HT-29 (cell line): ENCODE measurements at places on chromosomes 5 and 9.
A peak's percentile ranks its signal among the peaks of the same experiment; 100 is the strongest.

GRCh38 chr5:5266297-5266696 is 126.2 kb downstream of the ADAMTS16 start:
- no peak for DNase-seq

- DNase-seq = peak; percentile 92
These were observed 64.0 kb downstream of the OTULIN start for GRCh38 chr5:14728459-14728938.

GRCh38 chr5:137260820-137261695 is 238.1 kb downstream of the SPOCK1 start:
- no peak for DNase-seq

- DNase-seq = no peak
These were observed 456.4 kb downstream of the PDE4D start for GRCh38 chr5:59437176-59437575.

GRCh38 chr5:139523635-139524445 is 37.3 kb upstream of the UBE2D2 start:
- no peak for DNase-seq

DNA sequence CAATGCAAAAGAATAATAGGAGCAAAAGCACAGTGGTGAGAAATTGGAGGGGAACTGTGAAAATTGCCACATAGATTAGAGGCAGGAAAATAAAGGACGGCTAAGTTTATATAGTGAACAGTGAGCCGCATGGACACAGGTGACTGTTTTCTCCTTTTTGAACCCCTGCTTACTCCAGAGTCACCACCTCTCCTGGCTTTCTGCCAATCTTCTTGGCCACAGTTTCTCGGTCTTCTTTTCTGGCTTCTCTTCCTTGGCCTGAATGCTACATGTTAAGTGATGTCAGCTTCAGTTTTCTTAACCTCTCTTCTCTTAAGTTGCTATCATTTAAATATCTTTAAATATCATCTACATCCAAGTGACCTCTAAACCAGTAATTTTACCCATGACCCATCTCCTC is 47.3 kb upstream of the CDKN2B start:
- no peak for DNase-seq

GRCh38 chr5:95620870-95621838 is 1.3 kb downstream of the GPR150 start:
- DNase-seq = no peak

GRCh38 chr9:136114610-136115009 is 4.1 kb downstream of the TMEM250 start:
- DNase-seq = no peak

DNA sequence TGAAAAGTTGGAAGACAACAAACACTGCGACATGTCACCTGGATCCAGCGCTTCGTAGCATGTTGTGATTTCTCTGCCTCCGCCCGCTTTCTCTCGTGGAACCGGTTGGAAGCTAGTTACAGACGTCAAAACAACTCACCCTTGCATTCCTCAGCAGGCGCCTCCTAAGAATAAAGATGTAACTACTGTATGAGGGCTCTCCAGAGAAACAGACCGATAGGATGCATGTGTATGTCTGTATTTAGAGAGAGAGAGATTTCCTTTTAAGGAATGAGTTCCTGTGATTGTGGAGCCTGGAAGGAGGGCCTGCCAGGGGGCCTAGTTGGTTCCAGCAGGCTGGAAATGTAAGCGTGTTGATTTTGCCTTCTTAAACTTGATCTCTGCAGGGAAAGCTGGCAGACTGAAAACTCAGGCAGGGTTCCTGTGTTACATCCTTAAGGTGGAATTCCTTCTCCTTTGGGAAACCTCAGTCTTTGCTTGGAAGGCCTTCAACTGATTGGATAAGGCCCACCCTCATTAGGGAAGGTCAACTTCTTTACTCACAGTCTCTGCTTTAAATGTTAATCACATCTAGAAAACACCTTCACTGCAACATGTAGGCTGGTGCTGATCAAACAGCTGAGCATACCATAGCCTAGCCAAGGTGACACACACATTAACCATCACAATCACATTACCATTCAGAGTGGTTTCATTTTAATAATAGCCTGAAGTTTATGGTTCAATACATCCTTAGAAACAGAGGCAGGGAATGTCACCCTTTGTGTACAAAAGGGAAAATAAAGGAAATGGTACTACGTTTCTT is 163.8 kb downstream of the SYK start:
- DNase-seq = no peak

- no peak for DNase-seq
These were observed 40.8 kb upstream of the CLK4 start for GRCh38 chr5:178667688-178668087.

- no peak for DNase-seq
These were observed 131.1 kb downstream of the OR2K2 start for GRCh38 chr9:111198936-111199335.

DNA sequence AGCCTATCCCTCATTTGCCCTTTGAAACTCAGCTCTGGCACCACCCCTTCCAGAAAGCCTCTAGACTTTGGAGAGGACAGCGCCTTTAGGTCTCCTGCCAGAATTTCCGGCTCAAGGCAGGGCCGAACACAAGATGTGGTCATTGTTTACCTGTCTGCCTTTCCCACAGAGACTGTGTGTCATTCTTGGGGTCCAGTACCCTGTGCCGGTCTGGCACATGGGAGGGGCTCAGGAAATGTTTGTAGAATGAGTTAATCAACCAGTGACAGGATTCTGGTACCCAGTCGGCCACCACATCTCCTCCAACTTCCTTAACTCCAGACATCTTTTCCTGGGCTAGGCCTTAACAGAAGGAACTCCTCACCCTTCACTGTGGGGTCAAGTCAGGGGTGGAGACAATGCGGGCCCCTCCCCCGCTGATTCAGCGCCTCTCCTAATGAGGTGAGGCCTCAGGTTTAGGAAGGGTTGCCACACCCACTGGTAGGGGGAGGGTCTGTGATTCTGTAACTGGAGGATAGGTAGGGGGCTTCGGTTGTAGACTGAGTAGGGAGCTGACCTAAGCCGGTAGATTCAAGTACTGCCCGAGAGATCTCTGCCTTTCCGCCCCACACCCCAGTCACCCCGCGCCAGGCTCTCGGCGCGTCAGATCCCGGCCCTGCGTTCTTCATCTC is 29.3 kb downstream of the PCDH1 start:
- DNase-seq = peak; percentile 88

- DNase-seq = no peak
These were observed 3.2 kb downstream of the CDKN2B start for GRCh38 chr9:22005702-22006606.

GRCh38 chr9:113886026-113886369 is 9.9 kb downstream of the ZNF618 start:
- DNase-seq = no peak

DNA sequence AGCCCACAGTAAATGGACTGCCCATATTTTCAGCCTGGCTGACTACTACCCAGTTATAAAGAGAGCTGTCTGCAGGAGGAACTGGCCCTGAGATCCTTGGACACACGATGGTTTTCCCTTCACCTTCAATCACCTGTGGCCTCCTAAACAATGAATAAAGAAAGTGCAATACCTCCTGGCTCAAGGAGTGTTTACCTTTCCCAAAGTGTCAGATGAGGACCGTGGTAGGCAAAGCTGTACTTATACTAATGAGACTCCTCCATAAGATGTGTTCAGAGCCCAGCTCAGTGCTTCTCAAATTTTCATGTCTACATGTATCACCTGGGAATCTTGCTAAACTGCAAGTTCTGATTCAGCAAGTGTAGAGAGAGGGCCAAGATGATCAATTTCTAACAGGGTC is 284.5 kb upstream of the VLDLR start:
- no peak for DNase-seq

DNA sequence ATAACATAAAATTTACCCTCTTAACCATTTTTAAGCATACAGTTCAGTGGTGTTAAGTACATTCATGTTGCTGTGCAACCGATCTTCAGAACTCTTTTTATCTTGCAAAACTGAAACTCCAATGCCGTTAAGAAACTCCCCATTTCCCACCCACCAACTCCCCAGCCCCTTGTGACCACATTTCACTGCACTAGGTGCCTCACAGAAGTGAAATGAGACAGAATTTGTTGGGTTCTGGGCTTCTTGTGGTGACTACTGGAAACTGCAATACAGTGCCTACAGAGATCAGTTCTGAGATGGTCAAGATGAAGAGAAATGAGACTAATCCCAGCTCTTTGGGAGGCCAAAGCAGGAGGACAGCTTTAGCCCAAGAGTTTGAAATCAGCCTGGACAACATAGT is 202.1 kb upstream of the SLC30A5 start:
- DNase-seq = no peak

DNA sequence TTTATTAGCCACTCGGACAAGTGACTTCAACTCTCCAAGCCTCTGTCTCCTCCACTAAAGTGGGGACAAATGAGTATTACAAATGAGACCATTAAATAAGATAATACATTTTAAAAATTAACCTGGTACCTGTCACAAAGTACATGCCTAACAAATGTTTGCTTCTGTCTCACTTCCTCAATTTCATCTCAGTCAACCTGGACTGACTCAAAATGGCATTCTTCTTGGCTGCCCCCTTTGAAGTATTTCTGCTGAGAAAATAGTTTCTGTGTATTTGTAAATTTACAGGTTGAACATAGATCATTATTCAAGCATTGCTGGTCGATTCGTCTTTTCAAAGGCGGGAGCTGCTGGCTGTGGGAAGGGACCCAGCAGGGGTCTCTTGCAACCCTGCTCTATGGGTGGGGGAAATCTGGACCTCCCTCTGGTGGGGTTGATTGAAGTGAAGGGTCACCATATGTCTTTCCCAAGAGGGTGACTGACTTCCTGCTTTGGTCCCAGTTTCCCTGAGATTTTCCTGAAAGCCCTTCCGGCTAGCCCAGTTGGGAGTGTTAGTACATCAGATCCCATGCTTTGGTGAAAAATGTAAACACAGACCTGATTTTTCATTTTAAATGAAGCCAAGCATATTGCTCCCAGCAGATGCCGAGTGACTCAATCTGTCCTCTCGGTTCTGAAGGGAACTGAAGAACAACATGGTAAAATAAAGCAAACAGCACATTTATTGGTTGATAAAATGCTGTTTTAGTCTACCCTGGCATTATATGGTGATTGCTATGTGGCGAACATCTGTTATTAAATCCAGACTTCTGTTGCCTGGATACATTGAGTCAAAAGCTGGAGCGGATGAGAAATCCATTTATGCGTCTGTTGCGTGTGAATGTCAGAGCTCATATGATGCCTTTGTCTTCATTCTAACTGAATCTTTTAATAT is 73.0 kb downstream of the KCNIP1 start:
- no peak for DNase-seq

GRCh38 chr9:27054841-27055240 is 49.4 kb upstream of the LRRC19 start:
- peak; percentile 18 for DNase-seq

- DNase-seq = no peak
These were observed 281.4 kb downstream of the SPOCK1 start for GRCh38 chr5:137217599-137218200.

GRCh38 chr5:154047324-154047723 is 8.6 kb downstream of the MFAP3 start:
- no peak for DNase-seq

GRCh38 chr9:107286057-107286456 is 3.0 kb downstream of the RAD23B start:
- peak; percentile 17 for DNase-seq

DNA sequence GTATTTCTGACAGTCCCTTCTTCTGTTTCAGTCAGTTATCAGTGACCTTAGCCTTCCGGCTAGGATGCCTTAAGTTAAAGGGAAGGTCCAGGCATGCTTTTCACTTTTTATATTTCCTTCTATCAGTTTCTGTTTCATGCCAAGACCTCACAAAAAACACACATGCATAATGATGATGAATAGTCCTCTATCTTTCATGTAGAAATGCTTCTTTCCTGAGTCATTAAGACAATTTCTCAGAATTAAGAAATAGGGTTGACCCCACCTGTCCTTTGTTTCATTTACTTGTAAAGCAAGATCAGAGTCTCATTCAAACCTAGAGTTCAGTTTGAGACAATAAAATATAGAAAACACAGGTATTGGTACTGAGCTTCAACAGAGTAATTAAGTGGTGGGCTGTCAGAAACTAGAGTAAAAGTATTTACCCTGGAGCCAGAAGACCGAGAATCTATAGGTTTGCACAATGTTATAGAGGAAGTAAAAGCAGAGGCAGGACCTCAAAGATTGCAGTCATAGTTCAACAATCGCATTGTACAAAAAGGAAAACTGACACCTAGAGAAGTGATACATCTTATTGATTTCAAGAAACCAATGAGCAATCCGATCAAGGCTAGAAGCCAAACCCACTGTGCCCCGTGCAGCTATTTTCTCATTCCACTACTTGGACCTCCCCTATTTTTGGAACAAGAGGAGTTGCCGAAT is 118.7 kb upstream of the PUM3 start:
- DNase-seq = no peak

- DNase-seq = no peak
These were observed 1.7 kb downstream of the DNAJC25 start for GRCh38 chr9:111632695-111633388.

GRCh38 chr5:139565411-139566305 is 4.5 kb downstream of the UBE2D2 start:
- DNase-seq = no peak

- DNase-seq = no peak
These were observed 50.4 kb downstream of the SPATA31C2 start for GRCh38 chr9:88087906-88088305.

DNA sequence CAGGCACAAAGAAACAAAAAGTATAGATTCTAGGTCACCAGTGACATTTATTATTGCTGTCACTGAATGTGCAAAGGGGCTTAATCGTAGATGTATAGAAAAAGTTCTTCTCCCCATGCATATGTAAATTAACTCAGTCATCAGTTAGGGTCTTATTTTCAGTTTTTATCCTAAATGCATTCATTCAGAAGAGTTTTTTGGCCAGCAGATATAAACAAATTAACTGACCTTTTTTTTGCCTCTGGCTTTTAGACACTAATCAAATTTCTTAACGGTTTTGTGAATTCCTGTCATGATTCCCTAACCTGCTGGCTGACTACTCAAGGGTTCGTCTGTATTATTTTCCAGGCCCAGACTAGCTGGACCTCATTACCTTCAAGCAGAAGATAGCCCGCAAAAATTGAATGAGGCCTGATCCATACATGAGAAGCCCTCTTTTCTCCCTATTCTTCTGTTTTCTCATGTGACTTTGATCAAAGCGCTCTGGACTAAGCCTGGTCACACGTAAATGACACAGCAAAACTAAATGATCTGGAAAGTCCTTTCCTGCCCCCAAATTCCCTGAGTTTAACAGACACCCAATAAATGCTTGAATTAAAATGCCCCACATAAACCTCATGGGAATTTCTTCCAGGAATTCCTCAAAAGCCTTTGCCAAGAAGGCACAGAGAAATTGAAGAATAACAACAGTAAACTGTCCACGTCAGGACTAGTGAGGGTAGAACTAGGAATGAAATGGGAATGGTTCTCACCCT is 83.7 kb downstream of the MYO10 start:
- DNase-seq = no peak

DNA sequence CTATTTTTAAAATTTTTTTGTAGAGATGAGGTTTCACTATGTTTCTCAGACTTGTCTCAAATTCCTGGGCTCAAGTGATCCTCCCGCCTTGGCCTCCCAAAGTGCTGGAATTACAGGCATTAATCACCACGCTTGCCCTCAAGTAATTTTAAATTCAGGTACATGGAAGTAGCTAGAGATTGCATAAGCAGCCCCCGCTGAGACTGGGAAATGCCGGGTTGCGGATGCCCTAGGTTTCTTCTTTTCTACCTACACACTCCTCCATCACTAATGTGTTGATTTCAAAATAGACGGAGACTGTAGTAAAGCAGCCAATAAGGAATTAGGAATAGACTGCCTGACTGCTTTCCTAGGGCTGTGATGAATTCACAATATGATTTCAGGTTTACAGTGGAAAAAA is 202.4 kb downstream of the FANCC start:
- no peak for DNase-seq

GRCh38 chr5:79305706-79306105 is 69.8 kb downstream of the JMY start:
- DNase-seq = no peak

GRCh38 chr9:37100741-37101140 is 19.6 kb upstream of the ZCCHC7 start:
- no peak for DNase-seq
